Hippocampal formation (tissue), 2 donors: ENCODE measurements at places on chromosomes 3 and 15.

DNA sequence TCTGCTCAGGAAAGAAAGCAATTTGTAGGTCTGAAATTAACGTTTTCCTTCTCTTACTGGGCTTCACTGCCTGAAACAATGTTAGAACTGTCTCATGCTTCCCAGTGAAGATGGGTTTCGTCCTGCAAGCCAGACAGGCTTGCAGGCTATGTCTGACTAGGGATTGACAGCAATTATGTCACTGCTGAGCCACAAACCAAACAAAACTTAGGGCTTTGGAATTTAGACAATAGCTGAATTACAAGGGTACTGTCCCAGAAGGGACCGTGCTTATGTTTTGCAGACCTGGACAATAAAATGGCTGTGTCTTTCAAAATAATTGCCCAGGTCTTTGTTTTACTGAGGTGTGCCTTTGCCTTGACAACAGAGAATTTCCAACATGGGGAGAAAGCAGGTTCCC lies 46.3 kb upstream of the CCDC80 start:
- DNase-seq, result no peak

DNA sequence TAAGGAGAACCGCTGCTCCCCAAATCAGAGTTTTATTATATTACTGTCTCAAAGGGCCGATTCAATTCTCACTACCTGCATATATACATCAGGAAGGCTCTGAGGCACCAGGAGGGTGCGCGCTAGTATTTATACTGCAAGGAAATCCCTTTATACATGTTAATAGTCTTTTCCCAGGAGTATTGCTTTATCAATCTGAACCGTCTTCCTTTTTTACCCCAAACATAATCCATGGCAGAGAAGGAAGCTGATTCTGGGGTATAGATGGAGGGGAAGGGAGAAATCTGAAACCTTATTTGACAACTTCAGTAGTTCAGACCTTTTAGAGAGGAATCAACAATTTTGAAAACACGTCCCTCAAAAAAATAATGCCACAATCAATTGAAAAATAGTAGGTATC lies at the start of gene POU1F1:
Gene POU1F1 (minus strand): TSS at position 101 of the 400 bp plus-strand sequence. CDS start 122 bp downstream, outside the sequence.
- no peak for DNase-seq

DNA sequence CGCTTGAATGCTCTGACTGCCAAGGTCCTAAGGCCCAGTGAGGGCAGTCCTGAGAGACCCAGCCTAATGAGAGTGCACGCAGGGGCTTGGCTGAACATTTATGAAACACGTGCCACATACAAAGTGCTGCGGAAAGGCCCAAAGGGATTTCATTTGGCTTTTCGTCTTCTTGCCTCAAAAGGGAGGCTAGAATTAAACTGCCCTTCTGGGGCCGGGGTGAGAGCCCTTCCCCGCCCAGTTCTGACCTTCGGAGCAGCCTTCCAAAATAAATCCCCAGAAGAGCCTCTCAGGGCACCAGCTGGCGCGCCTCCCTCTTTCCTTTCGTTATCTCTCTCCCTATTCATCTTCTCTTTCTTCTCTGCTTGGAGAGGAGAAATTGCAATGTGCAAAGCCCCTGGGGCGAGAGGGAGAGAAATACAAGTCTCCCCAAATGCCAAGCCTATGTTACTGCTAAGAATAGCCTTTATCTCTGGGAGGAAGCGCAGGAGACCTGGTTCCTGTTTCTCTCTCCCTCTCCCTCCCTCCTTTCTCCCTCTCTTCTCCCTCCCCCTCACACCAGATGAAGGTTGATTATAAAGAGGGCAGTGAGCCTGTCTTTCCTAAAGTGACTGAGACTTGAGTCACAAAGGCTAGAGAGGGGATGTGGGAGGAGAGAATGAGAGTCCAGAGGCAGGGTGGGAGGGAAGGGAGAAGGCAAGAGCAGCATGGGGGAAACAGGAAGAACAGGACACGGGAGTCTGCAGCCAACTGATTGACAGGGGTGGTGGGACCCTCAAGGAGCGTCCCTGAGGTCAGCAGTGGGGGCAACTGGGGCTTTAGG lies 36.7 kb upstream of the NDUFB4 start:
- DNase-seq, result peak; percentile 47

DNA sequence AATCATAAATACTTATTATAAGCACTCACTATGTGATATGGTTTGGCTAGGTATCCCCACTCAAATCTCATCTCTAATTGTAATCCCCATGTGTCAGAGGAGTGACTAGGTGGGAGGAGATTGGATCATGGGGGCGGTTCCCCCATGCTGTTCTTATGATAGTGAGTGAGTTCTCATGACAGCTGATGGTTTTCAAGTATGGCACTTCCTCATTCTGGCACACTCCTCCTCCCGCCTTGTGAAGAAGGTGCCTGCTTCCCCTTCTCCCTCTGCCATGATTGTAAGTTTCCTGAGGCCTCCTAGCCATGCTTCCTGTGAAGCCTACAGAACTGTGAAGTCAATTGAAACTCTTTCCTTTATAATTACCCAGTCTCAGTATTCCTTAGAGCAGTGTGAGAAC lies 53.3 kb upstream of the CHMP2B start:
- no peak for DNase-seq

DNA sequence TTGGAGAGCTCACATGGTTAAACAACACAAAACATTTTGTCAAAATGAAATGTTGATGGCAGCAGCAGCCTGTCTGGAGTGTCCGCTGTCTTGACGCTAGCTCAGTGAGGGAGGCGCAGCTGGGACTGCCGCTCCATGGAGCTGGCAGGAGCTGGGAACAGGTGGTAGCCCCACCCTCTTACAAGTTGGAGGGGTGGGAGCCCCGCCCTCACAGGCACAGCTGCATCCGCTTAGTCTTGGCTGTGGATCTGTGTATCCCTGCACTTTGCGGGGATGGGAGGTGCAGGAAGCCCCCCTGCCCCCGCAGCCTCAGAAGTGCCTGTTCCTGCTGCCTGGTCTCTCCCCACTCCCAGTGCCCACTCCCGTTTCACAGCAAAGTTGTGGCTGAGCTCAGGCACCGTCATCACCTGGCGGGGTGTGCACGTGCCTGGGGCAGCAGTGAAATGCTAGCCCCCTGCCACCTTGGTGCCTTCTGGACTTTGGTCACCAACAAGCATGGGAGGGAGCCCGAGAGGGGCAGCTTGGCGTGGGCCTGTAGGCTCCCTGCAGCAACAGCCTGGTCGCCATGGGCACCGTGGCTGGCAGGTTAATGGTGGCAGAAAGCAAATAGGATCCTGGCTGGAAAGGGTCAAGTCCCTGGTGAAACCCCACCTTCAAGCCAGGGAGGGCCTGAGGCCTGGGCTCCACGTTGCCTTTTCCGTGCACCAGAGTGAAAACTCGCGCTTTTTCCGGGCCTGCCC lies 53.8 kb upstream of the CADM2 start:
- no peak for DNase-seq

- DNase-seq, result no peak
These were observed 349 bp downstream of the PPIB start for GRCh38 chr15:64162478-64162868.

DNA sequence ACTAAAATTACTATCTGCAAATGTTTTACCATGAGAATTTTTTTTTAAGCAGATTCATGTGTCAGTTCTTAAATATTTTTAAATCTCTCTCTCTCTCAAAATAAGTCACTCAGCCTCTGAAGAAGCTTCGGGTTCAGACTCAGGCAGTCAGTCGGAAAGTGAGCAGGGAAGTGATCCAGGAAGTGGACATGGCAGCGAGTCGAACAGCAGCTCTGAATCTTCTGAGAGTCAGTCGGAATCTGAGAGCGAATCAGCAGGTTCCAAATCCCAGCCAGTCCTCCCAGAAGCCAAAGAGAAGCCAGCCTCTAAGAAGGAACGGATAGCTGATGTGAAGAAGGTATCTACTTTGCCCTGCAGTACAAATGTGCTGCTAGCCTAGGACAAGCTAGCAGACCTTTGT lies 24.1 kb downstream of the CHD2 start:
- DNase-seq, result no peak

- DNase-seq, result no peak
These were observed 420.1 kb downstream of the EDEM1 start for GRCh38 chr3:5607581-5607980.

GRCh38 chr3:150038830-150039229 lies 68.1 kb upstream of the PFN2 start:
- no peak for DNase-seq

DNA sequence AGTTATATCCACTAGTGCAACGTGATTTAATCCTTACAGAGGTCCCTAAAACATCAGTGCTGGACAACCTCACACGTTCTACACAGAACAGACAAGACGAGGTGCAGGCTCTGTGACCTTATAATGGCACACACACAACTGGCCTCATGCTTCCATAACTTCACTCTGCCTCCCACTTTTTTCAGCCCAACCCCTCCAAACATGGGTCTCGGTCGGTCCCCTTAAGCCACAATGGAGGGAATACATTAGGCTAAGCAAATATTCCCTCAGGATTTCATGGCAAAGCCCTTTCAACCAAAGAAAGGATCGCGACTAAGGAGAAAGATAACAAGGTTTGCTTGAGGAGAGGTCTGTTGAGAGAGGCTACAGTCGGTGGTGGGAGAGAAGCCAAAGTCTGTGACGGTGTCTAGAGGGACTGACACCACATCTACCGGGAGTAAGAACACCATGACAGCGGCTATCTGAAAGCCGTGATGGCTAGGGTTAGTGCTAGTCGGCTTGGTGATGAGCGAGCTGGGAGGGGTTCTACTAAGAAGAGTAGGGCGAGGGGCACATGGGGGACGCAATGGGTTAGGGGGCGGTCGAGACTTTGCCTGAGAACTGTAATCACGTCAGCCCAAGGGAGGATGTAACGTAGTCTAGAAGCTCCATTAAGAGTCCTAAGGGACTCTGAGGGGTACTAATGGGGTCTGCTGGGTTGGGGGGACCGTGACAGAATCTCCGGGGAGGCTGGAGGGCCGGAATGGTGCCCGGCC lies 1.0 kb downstream of the MYO9A start:
- DNase-seq, result no peak

- peak; percentile 37 for DNase-seq
These were observed 58.1 kb downstream of the TM4SF4 start for GRCh38 chr3:149532489-149533180.

DNA sequence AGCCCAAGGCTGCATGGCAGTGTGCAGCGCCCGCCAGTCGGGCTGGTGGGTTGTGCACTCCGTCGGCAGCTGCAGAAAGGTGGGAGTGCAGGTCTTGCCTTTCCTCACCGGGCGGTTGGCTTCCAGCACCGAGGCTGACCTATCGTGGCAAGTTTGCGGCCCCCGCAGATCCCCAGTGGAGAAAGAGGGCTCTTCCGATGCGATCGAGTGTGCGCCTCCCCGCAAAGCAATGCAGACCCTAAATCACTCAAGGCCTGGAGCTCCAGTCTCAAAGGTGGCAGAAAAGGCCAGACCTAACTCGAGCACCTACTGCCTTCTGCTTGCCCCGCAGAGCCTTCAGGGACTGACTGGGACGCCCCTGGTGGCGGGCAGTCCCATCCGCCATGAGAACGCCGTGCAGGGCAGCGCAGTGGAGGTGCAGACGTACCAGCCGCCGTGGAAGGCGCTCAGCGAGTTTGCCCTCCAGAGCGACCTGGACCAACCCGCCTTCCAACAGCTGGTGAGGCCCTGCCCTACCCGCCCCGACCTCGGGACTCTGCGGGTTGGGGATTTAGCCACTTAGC lies 4.3 kb downstream of the ISL2 start:
- DNase-seq, result no peak

- DNase-seq, result no peak
These were observed 6.3 kb downstream of the THBS1 start for GRCh38 chr15:39587096-39587721.

DNA sequence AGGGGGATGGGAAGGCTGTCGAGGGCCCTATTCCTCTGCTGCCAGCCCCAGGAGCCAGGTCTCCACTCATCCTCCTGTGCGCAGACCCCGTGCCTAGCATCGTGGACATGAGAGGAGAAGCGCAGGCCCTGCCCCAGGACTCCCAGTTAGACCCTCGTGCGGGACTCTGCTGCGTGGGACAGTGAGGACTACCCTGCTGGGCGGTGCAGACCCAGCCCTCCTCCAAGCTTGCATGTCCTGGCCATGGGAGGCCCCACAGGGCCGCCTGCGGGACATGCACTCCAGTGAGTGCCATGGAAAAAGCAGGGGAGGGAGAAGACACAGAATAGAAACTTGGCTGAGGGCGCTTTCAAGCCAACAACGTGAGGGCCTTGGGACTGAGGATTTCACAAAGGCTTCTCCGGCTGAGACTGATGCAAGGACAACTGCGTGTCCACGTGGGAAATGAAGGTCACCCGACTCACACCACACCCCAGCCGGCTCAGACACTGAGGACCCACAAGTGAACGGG lies 62.6 kb upstream of the IQSEC1 start:
- DNase-seq, result no peak

DNA sequence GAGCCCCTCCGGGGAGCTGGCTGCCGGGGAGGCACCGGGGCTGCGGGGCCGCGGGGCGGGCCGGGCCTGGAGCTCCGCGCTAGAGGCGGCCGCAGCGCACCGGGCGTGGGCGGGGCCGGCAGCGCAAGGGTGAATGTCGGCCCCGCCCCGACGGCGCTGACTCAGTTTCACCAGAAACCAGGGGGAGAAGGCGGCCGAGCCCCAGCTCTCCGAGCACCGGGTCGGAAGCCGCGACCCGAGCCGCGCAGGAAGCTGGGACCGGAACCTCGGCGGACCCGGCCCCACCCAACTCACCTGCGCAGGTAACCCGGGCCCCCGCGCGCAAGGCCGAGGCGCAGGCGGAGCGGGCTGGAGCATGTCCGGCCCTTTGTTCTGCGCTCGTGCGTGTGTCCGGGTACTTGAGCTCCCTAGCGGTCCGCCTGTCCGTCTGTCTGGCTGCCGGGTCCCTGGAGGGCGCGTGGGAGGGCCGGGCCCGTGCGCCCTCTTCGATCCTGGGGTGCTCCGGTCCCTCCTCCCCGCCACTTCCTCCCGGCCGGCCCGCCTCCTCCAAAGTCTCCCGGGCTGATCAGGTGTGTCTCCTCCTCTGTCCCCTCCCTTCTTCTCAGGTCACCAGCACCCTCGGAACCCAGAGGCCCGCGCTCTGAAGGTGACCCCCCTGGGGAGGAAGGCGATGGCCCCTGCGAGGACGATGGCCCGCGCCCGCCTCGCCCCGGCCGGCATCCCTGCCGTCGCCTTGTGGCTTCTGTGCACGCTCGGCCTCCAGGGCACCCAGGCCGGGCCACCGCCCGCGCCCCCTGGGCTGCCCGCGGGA lies at the start of gene SPINT1:
Gene SPINT1 (plus strand): TSS at position 164 of the 811 bp plus-strand sequence. CDS start 507 bp downstream, at position 671.
- no peak for DNase-seq

GRCh38 chr15:38605744-38606143 lies 41.1 kb upstream of the RASGRP1 start:
- no peak for DNase-seq

GRCh38 chr3:178236555-178237277 lies 299.5 kb upstream of the KCNMB2 start:
- no peak for DNase-seq

GRCh38 chr15:99305761-99306505 lies 54.7 kb downstream of the LRRC28 start:
- DNase-seq, result no peak

GRCh38 chr15:63354821-63355650 lies 26.6 kb downstream of the CA12 start:
- DNase-seq, result no peak

- DNase-seq, result no peak
These were observed 27.2 kb downstream of the ETV5 start for GRCh38 chr3:186081678-186082077.

DNA sequence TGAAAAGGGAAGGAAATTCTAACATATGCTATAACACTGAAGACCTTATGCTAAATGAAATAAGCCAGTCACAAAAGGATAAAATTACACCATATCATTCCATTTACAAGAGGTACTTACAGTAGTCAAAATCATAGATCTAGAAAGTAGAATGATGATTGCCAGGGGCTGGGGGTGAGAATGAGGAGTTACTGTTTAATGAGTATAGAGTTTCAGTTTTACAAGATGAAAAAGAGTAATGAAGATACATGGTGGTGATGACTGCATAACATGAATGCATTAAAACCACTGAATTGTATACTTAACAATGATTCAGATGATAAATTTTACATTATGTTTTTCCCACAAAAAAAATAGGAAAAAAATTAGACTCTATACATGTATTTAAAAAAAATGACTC lies 152.6 kb downstream of the SCAPER start:
- no peak for DNase-seq
